ENCODE measurements at places on chromosomes 1 and 21. TPM values are rescaled to one million over a fixed set of nuclear protein-coding genes. Genes with fewer than 3 reads are reported as not detected.

DNA sequence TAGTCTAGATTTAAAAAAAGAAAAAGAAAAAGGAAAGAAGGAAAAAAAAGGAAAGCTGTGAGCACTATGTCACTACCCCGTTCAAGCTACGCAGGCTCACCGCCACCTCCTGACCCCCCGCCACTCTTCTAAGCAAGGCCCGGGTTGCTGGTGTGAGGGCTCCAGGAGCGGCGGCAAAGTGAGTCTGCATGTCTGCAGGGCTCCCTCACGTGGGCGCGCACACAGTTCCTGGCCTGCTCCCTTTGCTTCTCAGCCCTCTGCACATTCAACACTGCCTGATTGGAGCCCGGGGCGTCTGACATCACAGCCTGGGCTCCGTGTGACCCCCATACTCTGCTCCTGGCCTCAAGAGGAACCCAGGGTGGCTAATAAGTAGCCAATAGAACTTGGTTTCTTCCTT, 81.4 kb upstream of the TLR5 start:
- no peak for DNase-seq

GRCh38 chr1:24966121-24966723, 36.1 kb upstream of the RUNX3 start:
- no peak for DNase-seq

The REN gene
- not detected for total RNA-seq

The HSPG2 gene
- total RNA-seq = 87.7 TPM

DNA sequence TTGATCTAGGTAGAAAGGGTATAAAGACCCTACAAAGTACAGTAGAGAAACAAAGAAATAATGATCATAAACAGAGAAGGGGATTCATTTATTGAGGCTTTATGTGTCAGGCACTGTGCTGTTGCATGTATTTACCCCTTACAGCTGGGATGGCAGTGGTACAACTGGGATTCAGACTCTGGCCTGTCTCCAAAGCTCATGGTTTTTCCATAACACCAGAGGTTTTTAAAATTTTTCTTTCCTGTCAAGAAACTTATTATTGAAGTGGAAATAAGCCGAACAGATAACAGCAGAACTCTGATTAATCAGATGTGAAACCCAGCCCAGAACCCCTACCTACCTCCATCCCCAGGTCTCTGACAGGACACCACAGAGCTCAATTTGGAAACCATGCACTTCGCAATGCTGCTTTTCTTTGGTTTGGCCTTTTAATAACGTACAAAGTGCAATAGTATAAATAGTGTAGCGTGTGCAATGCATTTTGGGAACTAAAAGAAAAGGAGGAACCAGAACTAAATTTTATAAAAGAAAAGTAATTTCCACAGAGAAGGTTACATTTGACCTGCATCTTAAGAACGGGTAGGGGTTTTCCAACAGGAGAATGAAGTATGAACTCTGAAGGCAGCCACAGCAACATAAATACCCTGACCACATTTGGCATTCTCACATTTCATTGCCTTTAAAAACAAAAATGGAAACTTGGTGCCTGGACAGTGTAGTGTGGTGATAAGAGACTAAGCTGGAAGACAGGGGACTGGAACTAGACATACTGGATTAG, 92.0 kb upstream of the S1PR1 start:
- no peak for DNase-seq

The ARMH1 gene
- total RNA-seq = 1.0 TPM

The C1orf116 gene
- total RNA-seq = 23.3 TPM

DNA sequence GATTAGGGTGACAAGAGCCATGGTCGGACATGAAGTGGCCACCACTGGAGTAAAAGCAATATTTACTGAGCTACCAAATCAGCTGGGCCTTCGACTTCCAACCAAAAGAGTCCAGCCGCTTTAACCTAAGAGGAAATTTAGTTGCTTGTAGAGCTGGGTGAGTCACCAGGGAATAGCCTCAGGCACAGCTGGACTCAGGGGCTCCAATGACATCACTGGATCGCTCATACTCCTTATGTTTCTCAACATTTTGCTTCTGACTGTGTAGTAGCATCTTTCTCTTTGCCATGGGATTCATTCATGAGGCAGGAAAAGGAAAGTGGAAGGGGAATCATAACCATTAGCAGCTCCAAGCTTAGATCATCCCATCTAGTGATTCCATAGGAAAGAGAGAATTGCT, 664.4 kb downstream of the MATN1 start:
- DNase-seq = no peak

DNA sequence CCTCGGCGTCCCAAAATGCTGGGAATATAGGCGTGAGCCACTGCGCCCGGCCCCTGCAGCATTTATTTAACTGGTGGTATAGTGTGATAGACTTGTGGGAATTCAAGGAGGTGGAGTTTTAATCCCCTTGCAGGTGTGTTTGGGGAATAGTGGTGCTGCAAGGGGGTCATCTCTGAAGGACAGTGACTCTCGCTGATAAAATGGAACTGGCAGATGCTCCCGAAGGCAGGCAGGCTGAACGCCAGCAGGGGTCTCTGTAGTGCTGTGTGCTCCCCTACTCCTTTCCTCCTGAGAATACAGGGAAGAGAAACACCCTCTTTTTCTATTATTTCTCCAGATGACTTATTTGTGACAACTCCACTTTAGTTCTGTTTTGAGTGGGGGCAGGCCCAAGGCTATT, 4.0 kb downstream of the OSCP1 start:
- no peak for DNase-seq

DNA sequence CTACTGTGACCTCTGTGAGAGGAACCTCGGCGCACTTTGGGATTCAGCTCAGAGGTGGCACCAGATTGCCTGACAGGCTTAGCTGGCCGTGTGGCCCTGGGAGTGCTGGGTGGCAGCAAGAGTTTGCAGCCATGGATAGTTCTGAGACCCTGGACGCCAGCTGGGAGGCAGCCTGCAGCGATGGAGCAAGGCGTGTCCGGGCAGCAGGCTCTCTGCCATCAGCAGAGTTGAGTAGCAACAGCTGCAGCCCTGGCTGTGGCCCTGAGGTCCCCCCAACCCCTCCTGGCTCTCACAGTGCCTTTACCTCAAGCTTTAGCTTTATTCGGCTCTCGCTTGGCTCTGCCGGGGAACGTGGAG, 67.5 kb downstream of the DISC1 start:
- DNase-seq = no peak

Data from body of pancreas (tissue), 4 donors.